ENCODE measurements at places on chromosomes 16 and 17.

GRCh38 chr16:87782033-87782432, 16.2 kb upstream of the KLHDC4 start:
- DNase-seq: no peak

- no peak for DNase-seq
These were observed 36.6 kb upstream of the HNF1B start for GRCh38 chr17:37781451-37781850.

GRCh38 chr17:68714676-68715075, 113.5 kb upstream of the FAM20A start:
- no peak for DNase-seq

DNA sequence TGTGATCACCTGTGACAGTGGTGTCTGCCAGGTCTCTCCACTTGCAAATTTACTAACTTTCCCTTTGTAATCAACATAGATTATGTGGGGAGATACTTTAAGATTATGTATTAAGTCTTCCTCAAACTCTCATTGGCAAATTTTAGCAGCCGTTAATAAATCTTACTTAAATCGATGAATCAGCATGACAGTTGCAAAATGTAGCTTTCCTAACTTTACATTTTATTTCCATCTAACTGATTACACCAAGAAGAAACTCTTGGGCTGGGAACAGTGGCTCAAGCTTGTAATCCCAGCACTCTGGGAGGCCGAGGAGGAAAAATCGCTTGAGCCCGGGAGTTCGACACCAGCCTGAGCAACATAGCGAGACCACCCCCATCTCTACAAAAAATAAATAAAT, 23.3 kb upstream of the CPNE2 start:
- DNase-seq: no peak

- DNase-seq: no peak
These were observed 348.9 kb upstream of the MAF start for GRCh38 chr16:79949417-79949816.

DNA sequence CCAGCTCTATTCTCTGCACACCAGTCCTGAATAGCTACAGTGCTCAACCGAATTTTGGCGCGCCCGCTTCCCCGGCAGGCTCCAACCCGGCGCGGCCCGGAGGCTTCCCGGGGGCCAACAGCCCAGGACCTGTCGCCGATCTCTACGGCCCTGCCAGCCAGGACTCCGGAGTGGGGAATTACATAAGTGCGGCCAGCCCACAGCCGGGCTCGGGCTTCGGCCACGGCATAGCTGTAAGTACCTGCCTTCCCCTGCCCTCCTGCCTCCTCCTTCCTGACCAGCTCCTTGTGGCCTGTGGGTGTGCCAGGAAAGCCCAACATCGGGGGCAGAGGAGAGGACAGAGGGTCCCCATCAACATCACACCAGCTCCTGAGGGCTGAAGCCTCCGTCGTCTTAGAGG, 70.2 kb downstream of the CCDC182 start:
- no peak for DNase-seq

- no peak for DNase-seq
These were observed 220.6 kb downstream of the HS3ST4 start for GRCh38 chr16:25912321-25912720.

DNA sequence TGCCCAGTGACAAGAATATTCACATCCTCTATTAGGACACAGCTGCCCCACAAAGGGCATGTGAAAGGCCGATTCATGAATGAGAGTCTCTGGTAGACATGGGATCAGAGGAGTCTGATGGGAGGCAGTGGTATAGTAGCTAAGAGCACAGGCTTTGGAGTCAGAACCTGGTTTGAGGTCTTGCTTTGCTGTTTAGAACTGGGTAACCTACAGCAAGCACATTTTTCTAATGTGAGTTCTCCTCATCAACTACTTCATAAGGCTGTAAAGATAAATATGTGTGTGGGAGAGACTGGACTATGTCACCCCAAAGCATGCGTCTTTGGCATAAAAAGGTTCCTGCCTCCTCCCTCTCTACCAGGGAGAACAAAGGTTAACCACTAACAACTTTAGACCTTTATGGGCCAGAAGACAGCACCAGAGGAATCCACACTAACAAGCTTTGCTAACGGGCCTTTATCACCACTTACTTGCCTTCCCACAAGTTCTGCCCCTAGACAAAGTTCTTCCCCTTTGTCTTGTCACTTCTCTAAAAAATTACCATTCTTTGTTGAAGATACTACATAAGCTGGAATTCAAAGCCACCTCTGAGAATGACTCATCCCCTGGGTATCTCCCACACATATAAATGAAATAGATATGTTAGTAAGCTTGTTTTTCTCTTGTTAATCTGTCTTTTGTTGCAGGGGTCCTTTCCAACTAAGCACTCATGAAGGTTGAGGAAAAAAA, 21.1 kb downstream of the CDR2 start:
- DNase-seq: no peak

GRCh38 chr16:19338335-19338734, 52.8 kb downstream of the CLEC19A start:
- no peak for DNase-seq

DNA sequence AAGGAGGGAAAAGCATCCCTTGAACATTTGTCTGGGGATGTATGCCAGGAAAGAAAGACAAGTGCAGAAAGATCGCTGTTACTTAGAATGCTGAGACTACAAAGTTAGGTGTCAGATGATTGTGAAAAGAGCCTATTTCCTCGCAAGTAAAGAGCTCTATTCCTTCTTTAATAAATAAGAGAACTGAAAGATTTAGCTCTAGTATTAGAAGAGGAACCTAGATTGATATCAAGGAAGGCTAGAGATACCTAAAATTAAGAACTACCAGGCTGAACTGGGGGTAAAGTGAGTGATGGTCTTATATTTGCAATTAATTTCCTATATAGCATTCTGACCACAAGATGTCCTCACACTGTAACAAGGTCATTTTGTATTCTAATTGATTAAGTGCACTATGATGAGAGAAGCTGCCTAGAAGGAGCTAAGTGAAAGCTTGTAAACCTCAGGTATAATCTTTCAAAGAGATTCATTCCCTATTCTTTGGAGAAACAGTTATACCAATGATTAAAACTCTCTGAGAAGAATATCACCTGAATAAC, 62.3 kb downstream of the SSH2 start:
- DNase-seq: no peak

- DNase-seq: no peak
These were observed 58.2 kb downstream of the PLCG2 start for GRCh38 chr16:81837312-81837751.

DNA sequence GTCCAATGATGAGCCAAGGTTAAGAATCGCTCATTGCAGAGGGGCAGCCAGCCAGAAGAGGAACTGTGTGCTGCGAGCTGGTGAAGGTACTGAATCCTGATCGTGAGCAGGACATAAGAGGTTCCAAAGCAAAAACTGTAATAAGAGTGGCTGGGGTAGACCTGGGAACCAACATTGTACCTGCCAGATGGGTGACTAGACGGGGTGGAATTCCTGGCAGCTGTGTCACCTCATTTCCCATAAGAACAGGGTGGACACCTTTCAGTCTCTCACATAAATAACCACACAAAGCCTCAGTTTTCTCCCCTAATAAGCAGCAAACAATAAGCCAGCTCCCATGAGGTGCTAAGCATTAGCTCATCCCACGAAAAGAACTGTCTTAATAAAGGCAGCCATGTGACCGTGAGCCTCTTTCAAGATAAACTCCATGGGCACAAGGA, 290.3 kb downstream of the SOX9 start:
- no peak for DNase-seq

- DNase-seq: no peak
These were observed 6.6 kb downstream of the CTF1 start for GRCh38 chr16:30903002-30903401.

DNA sequence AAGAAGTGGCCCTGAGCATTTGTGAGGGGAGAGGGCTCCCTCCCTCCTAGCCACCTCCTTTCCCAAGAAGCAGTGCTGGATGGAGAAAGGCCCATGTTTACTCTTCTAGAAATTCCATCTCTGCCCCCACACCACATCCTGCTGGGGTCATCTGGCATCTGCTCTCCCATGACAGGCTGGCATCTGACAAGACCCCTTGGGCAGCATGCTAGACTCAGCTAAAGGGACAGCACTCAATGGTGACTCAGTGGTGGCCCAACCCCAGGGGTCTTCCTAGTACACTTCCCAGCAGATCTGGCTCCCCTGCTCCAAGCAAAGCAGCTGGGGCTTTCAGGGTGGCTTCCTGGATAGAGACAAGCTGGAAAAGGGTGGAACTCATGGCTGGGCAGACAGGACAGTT, 14.4 kb downstream of the SLC38A7 start:
- no peak for DNase-seq

- DNase-seq: no peak
These were observed 29.4 kb downstream of the TBCD start for GRCh38 chr17:82780971-82781893.
